Dermis lymphatic vessel endothelial cell (primary cell): ENCODE measurements at places on chromosomes 5 and 9. TPM values are rescaled to one million over a fixed set of nuclear protein-coding genes. Genes with fewer than 3 reads are reported as not detected.

The CER1 gene
- not detected in 2 replicates for total RNA-seq

The LRRC14B gene
- not detected in 2 replicates for total RNA-seq

The GLRA1 gene
- not detected in 2 replicates for total RNA-seq

The PCDHGC4 gene
- total RNA-seq = 0.65 and 0.95 TPM in 2 replicates

The IFNK gene
- total RNA-seq = not detected in 2 replicates
